ENCODE measurements at places on chromosomes 4 and X.

GRCh38 chr4:148790246-148790645 lies 348.0 kb upstream of the NR3C2 start:
- no peak for DNase-seq

DNA sequence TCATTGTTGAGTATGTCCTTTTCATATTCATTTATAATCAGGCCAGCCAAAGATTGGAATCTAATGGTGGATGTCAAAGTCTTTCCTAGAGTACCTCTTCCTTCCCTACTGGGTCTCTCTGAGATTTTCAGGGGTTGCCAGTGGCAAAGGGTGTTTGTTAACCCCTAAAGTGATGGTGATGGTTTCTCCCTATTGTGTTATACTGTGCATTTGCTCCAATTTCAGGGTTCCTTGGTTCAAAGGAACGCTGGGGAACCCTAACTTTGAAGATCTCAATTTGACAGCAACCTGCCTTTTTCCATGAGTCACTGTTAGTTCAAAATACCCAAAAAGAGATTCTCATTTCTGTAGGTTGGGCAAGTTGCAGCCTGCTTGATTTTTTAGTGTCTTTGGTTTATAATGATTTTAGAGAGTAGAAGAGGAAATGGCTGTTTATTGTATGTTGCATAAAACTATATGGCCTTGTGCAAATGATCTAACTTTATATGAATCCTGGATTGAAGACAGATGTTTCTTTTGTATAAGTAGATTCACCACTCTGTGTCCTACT lies 23.0 kb downstream of the GAB1 start:
- no peak for DNase-seq

GRCh38 chrX:22164770-22165388 lies 107.8 kb upstream of the CBLL2 start:
- no peak for DNase-seq

GRCh38 chrX:153938226-153938786 lies 3.5 kb upstream of the NAA10 start:
- no peak for DNase-seq

GRCh38 chr4:99052902-99053301 lies 35.7 kb downstream of the ADH5 start:
- no peak for DNase-seq

- DNase-seq = no peak
Observed at GRCh38 chr4:22462688-22463087, 53.2 kb downstream of the ADGRA3 start.

DNA sequence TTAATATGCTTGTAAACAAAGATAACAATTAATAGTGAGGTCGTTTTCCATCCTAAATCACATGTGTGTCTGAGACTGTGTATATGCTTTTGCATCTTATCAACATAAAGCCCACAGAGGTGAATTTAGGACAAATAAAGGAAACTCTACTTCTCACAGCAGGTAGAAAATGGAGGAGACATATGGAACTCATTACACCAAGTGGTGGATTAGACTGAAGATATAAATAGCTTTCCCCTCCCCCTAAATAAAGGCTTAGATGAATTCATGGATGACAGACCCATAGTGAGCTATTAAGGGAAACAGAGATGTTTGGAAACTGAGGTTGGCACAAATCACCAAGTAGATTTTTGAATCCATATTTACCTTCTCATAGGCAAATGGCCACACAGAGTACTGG lies 79.7 kb downstream of the GRIA3 start:
- no peak for DNase-seq

DNA sequence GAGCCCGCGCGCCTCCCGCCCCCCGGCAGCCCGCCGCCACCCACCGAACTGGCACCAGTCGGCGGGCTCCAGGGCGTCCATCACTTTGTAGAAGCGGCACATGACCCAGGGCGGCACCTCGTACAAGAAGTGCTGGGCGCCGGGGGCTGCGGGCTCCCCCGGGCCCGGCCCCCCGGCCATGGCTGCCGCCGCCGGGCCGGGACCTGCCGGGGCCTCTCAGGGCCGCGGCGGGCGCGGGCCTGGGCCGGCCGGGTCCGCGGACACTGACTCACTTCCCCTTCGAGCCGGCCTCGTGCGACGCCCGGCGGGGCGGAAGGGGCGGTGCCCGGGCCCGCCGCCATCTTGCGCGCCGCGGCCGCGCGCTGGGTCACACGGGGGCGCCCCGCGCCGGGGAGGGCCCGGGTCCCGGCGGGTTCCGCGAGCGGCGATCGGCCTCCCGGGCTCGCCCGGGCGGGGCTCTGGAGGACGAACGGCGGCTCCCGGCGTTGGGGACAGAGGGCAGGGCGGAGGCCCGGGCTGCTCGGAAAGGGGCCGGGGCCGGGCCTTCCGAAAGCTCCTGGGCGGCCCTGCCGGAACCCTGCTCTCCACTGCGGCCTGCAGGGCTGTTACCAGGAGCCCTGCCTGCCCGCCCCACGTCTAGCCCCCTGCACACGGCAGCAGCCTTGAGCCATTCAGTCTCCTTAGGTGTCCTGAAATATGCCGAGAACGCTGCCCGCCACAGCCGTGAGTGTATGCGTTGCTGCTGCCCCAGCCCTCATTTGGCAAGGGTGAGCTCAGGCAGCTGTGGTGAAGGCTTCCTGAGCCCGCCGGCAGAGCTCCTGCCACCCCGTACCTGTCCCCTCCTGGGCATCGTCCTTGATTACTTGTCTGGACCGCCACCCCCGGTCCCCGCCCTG lies at the start of gene IRAK1:
Gene IRAK1 (minus strand): TSS at position 270 of the 896 bp plus-strand sequence. CDS start 90 bp downstream, at position 180.
- peak; percentile 23 for DNase-seq

DNA sequence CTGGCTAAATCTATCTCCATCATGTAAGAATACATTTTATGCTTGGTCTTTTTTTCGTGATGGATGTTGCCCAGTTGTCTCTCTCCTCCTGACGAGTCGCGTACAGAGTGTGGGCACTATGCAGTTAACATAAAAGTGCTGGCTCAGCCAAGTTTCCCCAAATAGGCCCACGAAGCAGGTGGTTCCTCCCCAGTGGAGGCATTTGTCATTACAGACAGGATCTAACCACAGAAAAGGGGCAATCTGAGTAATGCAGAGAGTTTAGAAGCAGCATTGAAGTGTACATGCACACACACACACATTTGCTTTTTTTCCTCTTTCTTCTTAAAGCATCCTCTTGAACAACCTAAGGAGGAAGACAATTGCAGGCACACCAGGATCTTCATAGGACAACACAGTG lies 188.7 kb upstream of the VCX start:
- no peak for DNase-seq

GRCh38 chr4:169841776-169842175 lies 84.0 kb upstream of the HPF1 start:
- DNase-seq = no peak

- DNase-seq = no peak
Observed at GRCh38 chrX:107470198-107470597, 20.7 kb downstream of the FRMPD3 start.

DNA sequence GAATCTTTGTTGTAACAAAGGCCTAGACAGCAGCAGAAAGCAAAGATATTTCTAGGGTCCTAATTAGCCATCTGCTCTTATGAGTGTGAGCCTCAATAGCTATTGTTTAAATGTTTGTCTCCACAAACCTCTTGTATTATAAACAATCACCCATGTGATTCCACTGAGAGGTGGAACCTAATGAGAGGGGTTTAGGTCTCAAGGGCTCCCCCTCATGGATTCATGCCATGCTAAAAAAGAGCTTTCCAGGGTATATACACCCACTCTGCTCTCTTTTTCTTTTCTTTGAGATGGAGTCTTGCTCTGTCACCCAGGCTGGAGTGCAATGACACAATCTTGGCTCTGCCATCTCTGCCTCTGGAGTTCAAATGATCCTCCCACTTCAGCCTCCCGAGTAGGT lies 42.1 kb downstream of the TRIM61 start:
- DNase-seq = no peak

DNA sequence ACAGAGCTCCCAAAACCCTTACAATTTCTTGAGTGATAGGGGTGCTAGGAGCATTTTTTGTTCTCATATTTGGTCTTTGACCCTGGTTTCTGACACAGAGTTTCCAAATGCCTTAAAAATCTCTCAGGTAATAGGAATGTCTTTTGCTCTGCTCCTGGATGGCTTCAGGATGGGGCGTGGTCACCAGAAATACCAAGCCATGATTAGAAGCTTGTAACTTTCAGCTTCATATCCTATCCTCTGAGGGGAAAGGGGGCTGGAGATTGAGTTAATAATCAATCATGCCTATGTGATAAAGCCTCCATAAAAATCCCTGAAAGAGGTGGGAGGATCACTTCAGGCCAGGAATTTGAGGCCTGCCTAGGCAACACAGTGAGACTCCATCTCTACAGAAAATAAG lies 34.6 kb upstream of the IL9R start:
- no peak for DNase-seq

GRCh38 chrX:121987163-121987562 lies 939.8 kb downstream of the GLUD2 start:
- DNase-seq = no peak

DNA sequence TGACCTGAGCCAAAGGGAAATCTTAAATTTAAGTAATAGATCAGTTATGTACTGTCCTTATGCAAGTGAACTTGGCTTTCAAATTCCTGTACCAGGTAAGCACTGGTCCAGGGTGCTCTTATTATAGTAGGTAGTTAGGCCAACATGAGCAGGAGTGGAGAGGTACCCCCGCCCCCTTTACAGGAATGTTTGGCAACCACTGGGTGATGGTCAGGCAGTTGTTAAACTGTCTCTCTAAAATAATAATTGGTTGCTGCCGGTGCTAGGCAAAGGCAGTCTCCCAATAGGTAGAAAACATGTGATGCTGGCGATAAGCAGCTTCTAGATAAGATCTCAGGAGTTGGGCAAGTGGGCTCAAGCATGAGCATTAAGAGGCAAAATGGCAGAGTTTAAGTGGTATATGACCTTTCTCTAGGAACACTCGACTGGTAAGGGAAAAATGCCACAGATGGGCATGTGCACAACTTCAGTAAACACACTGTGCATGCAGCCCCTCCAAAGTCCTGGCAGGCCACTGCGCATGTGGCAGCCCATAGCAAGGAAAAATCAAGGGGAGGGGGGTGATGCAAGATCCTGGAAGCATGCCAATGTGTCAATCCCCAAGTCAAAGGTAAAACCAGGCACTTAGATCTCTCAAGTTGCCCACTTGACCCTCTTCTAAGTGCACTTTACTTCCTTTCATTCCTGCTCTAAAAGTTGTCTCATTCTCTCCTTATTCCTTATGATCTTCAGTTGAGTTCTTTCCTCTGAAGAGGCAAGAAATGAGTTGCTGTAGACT lies 1239.7 kb downstream of the C4orf33 start:
- DNase-seq = no peak

DNA sequence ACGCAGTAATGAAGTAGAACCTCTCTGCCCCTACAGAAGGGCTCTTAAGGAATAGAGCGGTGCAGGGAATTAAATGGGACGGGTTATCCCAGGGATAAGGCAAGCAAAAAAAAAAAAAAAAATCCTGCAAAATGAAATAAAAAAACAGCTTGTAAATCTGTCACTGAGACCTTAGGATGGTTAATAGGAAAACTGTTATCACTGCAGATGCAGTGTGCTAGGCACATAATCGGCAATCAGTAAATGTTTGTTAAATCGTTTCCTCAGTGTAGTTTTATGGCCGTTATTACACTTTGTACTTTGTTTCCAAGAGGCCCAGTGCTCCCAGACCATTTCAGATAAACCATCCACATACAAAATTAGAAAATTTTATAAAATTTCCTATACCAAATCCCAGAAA lies 1.0 kb downstream of the HNRNPH2 start:
- DNase-seq = no peak

DNA sequence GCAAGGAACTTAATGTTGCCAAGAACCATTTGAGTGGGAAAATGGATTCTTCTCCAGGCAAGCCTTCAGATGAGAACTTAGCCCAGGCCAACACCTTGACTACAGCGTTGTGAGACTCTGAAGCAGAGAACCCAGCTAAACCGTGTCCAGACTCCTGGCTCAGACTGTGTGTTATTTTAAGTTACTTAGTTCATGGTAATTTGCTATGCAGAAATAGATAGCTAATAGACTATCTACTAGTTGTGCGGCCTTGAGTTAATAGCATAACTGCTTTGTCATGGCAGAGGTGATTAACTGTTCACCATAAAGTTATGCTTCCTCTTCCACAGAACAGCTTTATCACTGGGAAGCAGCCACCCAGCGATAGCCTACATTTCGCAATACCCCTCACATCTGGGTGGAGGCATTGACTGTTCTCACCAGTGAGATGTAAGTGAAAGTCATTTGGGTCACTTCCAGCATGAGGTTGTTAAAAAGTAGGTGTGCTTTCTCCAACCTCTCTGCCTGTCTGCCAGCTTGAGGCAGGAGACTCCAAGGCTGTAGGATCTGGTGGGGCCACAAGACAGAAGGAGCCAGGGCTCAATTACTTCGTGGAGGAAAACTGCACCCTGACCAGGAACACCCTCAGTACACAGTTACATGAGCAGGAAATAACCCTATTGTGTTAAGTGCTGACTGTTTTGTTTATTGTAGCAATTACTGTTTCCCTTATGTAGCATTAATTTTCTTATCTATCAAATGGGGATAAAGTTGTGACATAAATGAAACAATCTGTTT lies 94.2 kb downstream of the GPAT3 start:
- DNase-seq = no peak

DNA sequence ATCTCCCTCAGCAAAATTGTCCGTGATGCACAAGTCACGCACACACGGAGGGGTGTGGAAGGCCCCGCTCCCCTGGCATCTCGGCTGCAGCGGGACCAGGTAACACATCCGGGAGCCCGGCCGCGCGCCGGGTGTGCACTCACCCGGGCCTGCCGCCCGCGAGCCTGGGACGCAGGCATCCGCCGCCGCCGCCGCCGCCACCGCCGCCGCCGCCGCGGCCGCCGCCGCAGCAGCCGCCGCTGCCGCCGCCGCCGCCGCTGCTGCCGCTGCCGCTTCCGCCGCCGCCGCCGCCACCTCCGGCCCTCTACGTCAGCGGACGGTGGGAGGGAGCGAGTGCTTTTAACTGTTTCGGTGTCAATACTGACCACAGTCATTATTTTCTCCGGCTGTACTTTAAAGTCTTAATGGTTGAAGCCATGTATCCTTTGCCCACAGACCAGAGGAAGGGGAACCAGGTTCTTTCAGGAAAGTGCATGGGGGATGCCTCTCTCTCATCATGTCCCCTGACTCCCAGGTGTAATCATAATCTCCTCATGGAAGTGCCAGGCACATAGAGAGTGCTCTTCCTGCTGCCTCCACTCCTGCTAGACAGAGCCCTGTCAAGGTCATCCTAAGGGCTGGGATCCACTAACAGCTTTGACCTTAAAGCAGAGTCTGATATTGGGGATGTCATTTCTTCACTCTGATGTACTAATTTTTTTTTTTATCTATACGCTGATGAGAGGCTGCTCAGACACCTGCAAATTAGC lies 38.0 kb downstream of the MAGEE2 start:
- DNase-seq = peak; percentile 22

- DNase-seq = no peak
Observed at GRCh38 chrX:12052109-12052508, 86.2 kb upstream of the FRMPD4 start.

GRCh38 chr4:141761926-141762325 lies 125.5 kb downstream of the IL15 start:
- no peak for DNase-seq

Data from neural crest cell (in vitro differentiated cells).